ENCODE measurements at places on chromosomes 3 and 15.

DNA sequence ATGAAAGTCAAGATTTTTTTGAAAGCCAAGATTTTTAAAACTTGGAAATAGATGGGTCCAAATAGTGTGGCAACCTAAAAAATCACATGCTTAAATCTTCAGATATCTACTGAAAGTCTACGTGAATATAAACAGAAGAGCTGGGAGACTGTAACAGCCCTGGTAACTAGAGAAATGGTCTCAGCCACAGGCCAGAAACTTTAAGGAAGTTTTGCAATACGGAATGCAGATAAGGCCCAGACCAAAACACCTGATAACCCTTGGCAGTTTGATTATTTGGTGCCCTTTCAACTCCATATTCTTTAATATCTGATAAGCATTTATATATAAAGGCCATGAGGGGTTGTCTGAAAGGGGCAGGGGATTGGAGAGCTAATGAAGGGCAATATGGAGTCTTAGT, 537.3 kb upstream of the TGFBR2 start:
- DNase-seq, result no peak

DNA sequence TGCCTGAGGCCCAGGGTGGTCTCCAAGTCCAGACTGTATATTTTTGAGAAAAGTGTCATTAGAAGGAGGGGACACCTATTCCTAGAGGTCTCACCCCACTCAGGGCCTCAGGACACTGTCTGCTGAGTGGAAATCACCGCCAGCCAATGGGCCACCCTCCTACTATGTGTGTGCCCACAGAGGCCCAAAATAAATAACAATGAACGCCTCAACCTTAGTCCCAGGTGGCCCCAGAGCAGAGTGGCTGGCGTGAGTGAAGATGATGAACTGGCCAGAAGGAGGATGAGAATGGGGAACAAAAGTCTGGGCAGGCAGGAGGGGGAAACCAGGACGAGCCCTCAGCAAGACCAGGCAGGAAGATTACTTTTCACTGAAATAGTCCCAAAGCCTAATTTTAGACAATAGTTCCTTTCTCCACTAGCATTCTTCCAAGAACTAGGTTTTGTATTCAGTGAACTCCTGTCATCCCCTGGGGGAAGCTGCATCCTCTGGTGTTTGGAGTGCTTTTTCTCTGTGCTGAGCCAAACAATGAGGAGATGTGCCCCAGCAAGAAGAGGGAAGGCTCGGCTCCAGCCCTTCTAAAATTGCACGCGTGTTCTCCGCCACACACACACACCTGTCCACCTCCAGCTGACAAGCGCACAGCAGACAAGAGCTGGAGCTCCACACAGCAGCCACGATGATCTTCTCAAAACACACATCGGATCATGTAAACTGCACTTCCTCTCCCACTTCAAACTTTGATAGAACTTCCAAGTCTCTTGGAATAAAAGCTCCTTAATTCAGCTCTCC, 72.2 kb downstream of the ADCY5 start:
- DNase-seq, result no peak

GRCh38 chr15:70321172-70321819, 223.6 kb upstream of the TLE3 start:
- DNase-seq, result no peak

DNA sequence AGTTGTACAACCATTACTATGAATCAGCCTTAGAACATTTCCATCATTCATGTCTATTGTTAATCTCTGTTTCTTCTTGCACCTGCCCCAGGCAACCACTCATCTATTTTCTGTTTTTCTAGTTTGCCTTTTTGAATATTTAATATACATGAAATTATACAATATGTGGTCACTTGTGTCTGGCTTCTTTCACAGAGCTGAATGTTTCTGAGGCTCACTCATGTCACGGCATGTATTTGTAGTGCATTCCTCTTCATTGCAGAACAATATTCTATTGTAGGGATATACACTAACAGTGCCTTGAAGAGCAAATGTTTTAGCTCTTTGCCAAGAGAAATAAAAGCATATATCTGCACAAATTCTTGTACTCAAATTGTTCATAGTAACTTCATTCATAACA, 32.9 kb downstream of the CERS3 start:
- DNase-seq, result no peak

DNA sequence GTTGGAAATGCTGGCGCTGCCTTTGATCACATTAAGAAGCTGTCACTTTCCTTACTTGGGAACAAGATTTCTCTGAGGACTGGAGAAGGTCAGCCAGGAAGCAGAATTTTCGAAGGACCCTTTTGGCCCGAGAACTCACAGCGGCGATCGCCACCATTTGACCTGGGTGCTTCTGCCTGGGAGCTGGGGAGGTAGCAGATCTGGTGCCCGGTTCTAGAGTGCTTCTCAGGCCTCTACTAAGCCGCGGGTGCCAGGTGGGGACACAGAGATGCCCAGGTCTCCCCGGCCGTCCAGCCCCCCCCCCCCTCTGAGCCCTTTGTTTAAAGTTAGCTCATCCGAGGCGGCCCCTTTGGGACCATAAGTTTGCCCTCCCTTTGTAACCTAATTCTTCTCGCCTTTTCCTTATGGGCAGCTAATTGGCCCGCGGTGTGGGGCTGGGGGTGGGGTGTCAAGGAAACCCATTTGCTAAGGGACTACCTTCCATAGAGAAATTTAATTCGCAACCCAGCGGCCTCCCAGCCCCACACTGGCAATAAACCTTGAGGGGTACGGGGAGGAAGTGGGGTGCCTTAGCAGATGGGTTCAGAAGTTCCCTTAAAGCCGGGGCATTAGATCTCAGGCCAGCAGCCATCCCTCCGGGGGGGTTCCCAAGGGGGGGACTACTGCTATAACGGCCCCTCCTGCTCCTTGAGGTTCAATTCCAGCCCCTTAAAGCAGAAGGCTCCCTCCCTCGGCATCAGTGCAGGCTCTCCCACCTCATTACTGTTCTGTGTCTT, 1.9 kb downstream of the GATA2 start:
- DNase-seq, result no peak

- DNase-seq, result no peak
Measured at GRCh38 chr15:25056484-25057425, 102.0 kb downstream of the SNRPN start.

GRCh38 chr15:66770518-66771350, 68.7 kb downstream of the SMAD6 start:
- DNase-seq, result no peak

GRCh38 chr3:60276615-60277014, 974.6 kb downstream of the FHIT start:
- no peak for DNase-seq

- DNase-seq, result no peak
Measured at GRCh38 chr3:69927571-69927970, 72.0 kb upstream of the SAMMSON start.

- DNase-seq, result no peak
Measured at GRCh38 chr3:40071683-40072238, 237.7 kb upstream of the EIF1B start.

DNA sequence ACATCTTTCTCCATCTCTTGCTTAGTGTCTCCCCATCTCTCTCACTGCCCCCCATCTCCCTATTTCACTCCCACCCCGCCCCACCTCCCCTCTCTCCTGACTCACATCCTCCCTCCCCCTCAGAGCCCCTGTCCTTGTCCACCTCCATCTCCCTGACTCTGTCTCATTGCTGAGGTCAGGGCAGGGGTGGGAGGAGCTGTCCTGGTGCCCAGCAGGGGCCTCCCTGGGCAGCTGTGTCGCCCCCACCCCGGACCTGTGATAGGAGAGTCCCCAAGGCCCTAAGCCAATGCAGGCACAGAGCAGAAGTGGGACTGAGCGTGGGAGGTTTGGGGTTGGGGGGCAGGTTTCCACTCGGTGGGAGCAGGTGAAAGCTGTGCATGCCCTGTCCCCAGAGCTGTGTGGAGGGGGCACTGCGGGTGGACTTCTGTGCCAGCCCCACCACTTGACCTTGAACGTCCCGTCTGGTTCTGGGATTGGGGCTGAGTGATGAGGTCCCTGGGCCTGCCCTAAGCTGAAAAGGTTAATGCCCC, 210.8 kb downstream of the TBC1D2B start:
- no peak for DNase-seq

- peak; percentile 39 for DNase-seq
Measured at GRCh38 chr15:62306851-62307504, 141.9 kb upstream of the C2CD4B start.

DNA sequence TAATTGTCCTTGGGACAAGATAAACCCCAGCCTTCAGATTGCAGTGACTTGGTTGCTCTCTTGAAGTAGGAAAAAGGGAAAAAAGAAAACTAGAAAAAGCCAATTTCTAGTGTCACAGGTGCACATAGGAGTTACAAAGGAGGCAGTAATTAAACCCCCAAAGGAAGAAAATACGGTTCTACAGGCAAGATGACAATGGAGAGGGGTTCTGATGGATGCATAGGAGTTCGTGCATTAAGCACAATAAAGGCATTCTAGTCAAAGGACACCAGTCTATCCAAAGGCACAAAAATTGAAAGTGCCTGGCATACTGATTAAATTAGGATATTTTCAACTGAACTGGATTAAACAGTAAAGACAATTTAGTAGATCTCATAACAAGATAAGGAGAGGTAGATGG, 31.6 kb upstream of the MTMR14 start:
- DNase-seq, result no peak

GRCh38 chr3:59595830-59596229, 546.0 kb upstream of the CFAP20DC start:
- DNase-seq, result no peak

- no peak for DNase-seq
Measured at GRCh38 chr3:189896533-189896932, 224.2 kb downstream of the P3H2 start.

- no peak for DNase-seq
Measured at GRCh38 chr3:141898908-141899307, 22.5 kb downstream of the ATP1B3 start.

DNA sequence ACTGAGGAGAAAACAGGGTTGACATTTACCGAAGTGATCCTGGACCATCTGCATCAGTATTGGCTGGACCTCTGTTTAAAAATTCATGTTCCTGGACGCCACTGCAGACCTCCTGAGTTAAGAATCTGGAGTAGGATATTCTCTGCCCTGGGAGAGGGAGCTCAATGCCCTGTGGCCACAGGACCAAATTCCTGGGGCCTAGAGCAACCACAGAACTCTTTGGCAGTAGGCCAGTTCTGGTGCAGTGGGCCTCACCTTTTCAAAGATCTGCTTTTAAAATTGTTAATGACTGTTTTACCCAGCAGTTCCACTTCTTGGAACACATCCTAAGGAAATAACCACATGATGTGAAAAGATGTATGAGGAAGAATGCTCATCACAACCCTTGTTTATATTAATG, 133.3 kb upstream of the ADPGK start:
- no peak for DNase-seq

DNA sequence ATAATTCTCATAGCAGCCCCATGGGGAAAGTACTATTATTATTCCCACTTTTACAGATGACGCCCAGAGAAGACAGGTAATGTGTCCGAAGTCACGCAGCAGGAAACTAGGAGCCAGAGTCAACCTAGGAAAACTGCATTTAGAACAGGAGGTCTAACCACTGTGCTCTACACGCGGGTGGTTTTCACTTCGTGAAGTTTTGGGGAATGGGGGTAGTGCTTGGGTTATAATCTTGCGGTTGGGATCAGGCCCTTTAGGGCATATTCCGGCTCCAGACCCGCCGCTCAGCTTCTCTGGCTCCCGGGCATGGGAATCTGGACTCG, 5.2 kb downstream of the TPM1 start:
- DNase-seq, result no peak

DNA sequence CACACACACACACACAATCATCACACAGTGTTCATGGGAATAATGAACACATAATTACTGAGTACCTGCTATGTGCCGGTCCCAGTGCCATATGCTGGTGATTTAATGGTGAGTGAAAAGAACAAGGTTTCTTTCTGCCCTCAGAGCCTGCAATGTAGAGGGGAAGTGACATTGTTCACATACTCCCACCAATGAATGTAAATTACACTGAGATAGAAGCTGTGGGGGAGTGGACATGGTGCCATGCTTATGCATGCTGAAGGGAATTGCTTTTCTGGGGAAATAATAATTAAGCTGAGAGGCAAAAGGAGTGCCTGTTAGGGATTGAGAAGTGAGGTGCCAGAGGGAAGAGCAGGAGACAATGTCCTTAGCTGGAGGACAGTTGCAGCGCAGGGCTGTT, 175.1 kb downstream of the MFSD1 start:
- no peak for DNase-seq

DNA sequence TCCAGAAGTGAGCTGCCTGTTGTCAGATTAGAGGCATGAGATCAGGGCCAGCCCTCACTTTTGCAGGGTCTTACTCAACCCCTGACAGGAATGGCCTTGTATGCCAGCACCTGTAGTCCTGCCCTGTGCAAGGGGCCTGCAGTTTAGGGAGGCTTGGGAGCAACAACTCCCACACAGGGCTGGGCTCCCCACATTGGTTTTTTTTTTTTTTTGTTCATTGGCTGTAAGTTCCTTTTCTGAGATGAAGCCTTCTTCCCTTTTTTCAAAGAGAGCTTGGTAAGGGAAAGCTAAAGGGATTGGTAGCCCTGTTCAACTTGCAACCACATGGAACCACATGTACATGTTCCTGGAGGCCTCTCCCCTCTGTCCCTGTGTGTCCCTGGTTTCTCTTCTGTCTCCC, 46.4 kb downstream of the TNFAIP8L3 start:
- DNase-seq, result no peak

DNA sequence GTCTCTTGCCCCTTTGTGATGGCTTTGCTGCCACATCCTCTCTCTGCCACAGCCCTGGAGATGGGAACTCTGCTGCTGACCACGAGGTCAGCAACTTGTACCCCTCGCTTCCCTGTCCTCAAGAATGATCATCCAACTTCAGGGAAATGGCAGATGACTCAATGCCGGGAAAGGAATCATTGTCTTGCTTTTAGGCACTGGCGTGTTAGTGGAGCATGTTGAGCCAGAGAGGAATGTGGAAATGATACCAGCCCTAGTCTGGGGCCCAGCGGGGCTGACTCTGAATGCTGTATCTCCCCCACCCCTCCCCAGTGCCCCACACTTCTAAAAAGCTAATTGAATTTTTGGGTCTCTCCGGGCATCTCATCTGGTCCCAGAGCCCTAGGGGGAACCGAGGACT, 184.9 kb upstream of the BHLHE40 start:
- no peak for DNase-seq

DNA sequence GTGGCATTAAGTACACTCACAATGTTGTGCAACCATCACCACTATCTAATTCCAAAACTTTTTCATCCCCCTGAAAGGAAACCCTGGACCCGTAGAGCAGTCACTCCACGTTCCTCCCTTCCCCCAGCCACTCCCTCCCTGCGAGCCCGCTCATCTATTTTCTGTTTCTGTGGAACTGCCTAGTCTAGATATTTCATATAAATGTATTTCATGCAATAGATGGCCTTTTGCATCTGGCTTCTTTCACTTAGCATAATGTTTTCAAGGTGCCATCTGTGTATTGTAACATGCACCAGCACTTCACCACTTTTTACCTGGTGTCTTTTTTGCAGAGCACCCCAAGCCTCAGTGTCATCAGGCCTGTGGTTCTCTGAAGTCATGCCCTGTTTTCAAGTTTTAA, 10.7 kb downstream of the CGNL1 start:
- DNase-seq, result no peak

GRCh38 chr3:107767897-107768605, 245.3 kb downstream of the BBX start:
- no peak for DNase-seq

DNA sequence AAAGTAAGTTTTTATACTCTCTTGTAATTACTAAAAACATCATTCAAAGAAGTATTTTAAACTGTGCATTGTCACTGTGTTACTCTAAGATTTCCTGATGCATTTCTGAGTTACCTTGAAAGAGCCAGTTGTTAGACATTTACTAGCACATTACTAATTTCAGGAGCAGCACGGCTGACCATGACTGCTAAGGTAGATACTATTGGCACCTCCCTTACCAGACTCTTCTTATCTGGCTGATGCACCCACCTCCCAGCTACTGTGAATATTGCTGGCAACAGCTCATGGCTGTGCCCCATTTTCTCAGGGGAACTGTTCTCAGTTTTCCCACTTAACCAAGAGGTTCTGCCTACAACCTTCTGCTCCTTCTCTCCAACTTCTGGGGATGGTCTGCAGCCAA, 29.4 kb downstream of the COL6A5 start:
- DNase-seq, result no peak
